ENCODE measurements at places on chromosomes 16 and 17. TPM values are rescaled to one million over a fixed set of nuclear protein-coding genes. Genes with fewer than 3 reads are reported as not detected.
A peak's percentile ranks its signal among the peaks of the same experiment; 100 is the strongest.

Gene TVP23A
- 7.6 TPM for total RNA-seq

Gene ARL4D
- 136 TPM for total RNA-seq

Gene STH
- not detected for total RNA-seq

Gene NOG
- 2.3 TPM for total RNA-seq

Gene SPATA22
- total RNA-seq: not detected

DNA sequence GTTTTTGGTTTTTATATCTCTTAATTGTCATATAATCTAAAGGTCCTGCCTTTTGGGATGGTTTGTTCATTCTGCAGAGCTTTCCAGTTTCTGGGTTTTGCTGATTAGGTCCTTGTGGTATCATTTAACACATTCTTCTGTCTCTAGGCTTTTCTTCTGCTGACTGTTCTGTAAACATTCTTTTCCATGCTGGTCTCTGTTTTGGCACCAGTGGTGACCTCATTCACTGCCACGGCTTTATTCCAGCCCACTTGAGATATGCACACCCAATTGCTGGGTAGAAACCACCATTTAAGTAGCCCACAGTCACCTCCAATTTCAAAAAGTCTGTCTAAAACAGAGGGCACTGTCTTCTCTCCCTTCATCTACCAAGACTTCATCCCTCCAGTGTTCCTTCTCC lies 31.1 kb upstream of the COX10 start:
- DNase-seq: no peak

- peak; percentile 93 for DNase-seq
These were observed 11.4 kb downstream of the CTNS start for GRCh38 chr17:3647769-3648555.

- peak; percentile 61 for DNase-seq
These were observed 821 bp downstream of the C16orf86 start for GRCh38 chr16:67667453-67667816.

All from endodermal cell (in vitro differentiated cells).